Mesenteric fat pad (tissue), 1 donor: ENCODE measurements at places on chromosomes 6 and 20. TPM values are rescaled to one million over a fixed set of nuclear protein-coding genes. Genes with fewer than 3 reads are reported as not detected.

Gene NOL4L
- total RNA-seq: 21.5 TPM

DNA sequence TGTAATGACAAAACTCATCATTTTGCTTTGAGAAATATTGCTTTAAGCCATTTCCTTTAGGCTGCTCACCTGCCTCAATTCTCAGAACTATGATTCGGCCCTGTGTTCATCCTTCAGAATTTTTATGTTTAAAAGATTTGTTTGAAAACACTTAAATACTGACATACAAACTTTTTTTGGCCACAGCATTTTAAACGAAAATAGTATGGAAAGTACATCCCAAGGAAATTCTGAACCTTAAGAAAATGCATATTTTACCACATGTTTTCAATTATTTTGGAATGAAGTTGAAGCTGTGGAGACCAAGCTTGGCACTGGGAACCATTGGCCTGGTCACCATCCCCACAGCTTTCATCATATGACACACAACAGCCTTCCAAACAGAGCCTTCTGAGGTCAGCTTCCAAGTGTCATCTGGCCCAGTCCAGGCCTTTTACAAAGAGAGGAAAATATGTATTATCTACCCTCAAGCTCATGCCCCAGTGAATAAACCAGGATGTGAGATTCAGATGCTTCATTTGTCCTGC lies 83.3 kb downstream of the SOD2 start:
- no peak for DNase-seq

Gene SLC22A1
- 3.4 TPM for total RNA-seq

DNA sequence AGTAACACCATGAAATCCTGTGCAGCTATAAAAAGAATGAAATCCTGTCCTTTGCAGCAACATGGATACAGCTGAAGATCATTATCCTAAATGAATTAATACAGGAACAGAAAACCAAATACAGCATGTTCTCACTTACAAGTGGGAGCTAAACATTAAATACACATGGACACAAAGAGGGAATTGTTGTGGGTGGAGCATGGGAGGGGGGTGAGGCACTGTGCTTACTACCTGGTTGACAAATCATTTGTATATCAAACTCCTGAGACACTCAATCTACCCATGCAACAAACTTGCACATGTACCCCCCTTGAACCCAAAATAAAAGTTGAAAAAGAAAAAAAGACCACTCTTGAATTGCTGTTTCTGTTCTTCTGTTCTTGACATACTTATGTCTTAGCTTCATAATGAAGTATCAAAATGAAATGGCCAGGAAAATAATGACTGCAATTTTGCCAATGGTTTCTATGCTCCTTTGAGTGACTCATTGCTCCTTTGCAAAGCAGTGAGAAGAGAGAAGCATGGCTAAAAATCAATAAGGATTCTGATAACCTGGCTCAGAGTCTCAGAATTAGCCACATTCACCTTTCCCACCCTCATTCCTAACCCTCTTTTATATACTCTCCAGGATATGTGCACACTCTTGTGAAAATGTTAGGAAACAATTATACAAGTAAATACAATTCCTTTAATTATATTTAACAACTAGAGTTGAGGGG lies 71.0 kb downstream of the CYP39A1 start:
- no peak for DNase-seq
